ENCODE measurements at places on chromosomes 2 and 18. TPM values are rescaled to one million over a fixed set of nuclear protein-coding genes. Genes with fewer than 3 reads are reported as not detected.
A peak's percentile ranks its signal among the peaks of the same experiment; 100 is the strongest.

GRCh38 chr2:63590626-63591408 lies 2.1 kb downstream of the MDH1 start:
- DNase-seq: peak; percentile 46

- peak; percentile 16 for DNase-seq
Measured at GRCh38 chr2:23199115-23199918, 185.7 kb upstream of the KLHL29 start.

DNA sequence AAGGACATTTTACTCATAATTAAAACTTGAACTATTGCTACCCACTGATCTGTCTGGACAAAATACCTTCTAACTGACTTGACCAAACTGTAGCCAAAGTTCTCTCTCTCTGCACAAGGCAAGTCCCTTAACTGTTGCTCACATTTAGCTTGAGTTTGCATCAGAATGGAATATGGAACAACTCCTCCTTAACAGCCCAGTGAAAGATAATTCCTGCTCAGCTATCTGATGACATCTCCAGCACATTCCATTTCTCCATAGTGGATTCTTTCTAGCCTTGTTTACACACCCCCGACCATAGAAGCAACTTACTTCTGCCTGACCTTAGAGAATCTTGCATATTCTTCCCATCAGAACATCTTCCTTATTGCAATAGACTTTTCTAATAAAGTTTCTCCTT lies 317.2 kb upstream of the CDH2 start:
- no peak for DNase-seq

GRCh38 chr2:55439101-55439397 lies 19.4 kb upstream of the CCDC88A start:
- no peak for DNase-seq

- DNase-seq: peak; percentile 58
Measured at GRCh38 chr2:42141687-42142546, 27.2 kb upstream of the EML4 start.

GRCh38 chr18:78994000-78994399 lies 14.4 kb downstream of the SALL3 start:
- DNase-seq: no peak

DNA sequence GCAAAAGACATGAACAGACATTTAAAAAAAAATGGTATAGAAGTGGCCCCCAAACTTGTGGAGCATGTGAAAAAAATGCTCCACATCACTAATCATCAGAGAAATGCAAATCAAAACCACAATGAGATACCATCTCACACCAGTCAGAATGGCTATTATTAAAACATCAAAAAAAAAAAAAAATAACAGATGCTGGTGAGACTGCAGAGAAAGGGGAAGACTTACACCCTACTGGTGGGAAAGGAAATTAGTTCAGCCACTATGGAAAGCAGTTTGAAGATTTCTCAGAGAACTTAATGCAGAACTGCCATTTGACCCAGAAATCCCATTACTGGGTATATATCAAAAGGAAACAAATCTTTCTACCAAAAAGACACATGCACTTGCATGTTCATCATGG lies 164.8 kb downstream of the RIT2 start:
- no peak for DNase-seq

GRCh38 chr2:241224018-241224850 lies 35.8 kb downstream of the ANO7 start:
- no peak for DNase-seq

GRCh38 chr18:8658858-8659485 lies 46.4 kb upstream of the MTCL1 start:
- no peak for DNase-seq

- DNase-seq: no peak
Measured at GRCh38 chr2:108268001-108268400, 20.7 kb upstream of the SULT1C2 start.

GRCh38 chr2:56177420-56178220 lies 6.2 kb upstream of the CCDC85A start:
- no peak for DNase-seq

- peak; percentile 23 for DNase-seq
Measured at GRCh38 chr2:239308661-239309397, 92.0 kb downstream of the HDAC4 start.

DNA sequence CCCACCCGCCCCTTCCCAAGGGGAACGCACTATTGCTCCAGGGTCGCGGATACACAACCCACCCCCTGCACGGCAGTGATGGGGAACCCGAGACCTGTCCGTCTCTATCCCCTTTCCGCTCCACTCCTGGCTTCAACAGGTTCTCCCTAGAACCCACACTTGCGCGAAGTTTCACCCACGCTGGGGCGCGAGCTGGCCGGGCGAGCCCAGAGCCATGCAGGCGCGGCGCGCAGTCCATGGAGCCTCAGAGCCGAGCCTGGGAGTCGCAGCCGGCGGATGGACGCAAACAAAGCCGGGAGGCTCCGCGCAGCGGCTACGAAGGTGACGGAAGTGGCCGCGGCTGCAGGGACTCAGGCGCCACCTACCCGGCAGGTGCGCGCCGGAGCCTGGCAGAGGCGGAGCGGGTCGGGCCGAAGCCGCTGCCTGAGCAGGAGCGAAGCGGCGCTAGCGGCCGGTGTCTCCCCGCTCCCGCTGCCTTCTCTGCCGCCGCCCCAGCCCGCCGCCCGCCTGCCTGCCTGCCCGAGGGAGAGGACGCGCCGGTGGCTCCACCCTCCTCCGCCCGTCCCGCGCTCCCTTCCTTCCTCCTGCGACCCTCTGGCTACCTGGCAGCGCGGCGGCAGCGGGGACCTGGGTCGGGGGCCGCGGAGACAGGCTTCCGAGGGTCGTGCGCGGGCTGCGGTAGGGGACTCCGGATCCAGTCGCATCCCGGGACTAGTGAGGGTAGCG lies 14.0 kb downstream of the ALPG start:
- peak; percentile 68 for DNase-seq

- DNase-seq: no peak
Measured at GRCh38 chr18:61420218-61420885, 87.1 kb downstream of the CDH20 start.

DNA sequence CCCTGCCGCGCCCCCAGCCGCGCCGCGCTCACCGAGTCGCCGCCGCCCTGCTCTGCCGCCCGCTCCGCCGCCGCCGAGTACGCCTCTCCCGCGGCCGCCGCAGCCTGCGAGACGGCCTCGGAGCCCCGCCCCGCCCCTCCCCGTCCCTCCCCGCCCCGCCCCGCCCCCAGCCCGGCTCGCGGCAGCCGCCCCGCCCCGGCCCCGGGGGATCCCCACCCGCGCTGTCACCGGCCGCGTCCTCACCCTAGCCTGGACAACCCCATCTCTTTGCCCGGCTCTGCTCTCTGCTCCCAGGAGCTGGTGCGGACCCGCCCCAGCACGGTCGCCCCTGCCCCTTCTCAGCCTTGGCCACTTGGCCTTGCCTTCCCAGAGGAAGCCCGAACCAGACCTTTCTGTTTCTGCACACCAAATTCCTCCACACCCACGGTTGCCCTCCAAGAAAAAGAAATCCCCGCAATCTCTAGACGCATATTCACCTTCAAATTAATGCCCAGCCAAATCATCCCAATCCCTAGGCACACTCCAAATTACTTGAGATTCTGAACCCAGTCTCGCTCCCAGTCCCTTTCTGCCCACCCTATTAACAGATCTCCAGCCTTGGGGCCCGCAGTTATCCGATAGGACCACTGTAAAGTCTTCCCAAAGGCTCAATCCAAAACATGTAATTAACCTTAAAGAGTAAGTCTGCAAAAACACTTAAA lies at the start of gene CYRIA:
Gene CYRIA, minus strand, starts transcription at position 87 of the 701 bp plus-strand sequence. CDS start 77,715 bp downstream, outside the sequence.
- DNase-seq: peak; percentile 54

GRCh38 chr2:69798909-69799526 lies 30.4 kb upstream of the GMCL1 start:
- DNase-seq: no peak

DNA sequence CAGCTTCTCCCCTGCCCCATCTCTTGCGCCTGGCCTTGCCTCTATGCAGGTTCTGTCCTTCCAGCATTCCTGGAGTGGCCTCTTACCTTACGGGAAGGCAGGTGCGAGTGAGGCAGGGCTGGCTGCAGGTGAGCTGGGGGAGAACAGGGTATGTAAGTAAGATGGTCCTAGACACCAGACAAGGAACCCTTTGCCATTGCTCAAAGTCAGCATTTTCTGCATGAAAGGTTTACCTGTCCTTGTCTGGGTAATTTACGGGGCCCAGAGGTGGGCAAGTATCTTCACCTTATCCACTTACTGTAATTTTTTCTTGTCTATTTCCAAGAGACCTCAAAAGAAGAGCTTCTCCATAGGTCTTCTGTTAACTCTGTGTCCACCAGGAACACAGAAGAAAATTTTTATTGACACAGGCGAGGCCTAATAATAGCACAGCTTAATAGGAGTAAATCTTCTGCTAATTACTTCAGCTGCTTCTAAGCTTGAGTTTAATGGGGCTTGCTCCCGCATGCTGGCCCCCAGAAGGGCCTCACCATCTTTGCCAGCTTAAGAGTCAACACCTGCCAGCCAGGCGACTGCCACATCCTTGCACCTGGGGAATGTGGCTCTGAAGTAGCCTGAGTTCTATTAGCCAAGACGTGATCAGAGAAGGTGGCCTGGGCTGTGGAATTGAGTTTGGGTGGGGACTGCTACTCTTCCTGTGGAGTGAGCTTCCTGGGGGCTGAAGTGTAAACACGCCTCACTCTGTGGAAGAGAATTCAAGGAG lies 27.1 kb downstream of the PCARE start:
- no peak for DNase-seq

GRCh38 chr2:236164201-236164924 lies 3.8 kb downstream of the GBX2 start:
- no peak for DNase-seq

DNA sequence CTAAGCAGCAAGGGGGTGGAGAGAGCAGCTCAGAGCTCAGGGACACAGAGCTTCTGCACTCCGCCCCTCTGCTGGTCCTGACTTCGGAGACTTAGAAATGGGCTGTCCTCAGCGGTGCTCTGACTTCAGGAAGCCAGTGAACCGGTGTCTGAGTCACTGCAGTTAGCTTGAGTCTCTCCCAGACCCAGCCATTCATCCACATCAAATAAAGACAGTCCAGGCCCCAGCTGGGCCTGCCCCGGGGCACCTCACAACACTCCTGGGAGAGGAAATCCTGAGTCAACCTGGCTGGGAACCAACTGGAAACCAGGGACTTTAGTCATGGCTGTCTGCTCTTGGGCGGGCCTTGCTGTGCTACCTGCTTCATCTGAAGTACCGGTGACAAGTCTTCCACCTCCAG lies 5.4 kb upstream of the ITGB6 start:
- peak; percentile 68 for DNase-seq

DNA sequence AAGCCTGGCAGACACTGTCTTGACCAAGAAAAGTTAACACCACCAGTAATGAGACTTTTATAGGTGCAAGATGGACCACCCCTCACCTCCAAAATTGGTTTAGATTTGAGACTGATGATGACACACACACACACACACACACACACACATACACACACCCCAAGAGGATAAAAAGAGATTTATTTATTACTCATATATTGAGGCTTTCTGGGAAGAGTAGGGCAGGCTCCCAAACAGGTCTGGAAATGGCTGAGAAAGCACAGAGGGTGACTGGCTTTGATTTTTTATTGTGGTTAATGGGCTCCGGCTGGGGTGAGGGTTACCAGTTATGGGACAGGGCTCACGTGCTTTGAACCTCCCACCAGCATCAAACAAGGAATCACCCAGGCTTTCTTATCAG lies 54.2 kb upstream of the ADAM23 start:
- no peak for DNase-seq

DNA sequence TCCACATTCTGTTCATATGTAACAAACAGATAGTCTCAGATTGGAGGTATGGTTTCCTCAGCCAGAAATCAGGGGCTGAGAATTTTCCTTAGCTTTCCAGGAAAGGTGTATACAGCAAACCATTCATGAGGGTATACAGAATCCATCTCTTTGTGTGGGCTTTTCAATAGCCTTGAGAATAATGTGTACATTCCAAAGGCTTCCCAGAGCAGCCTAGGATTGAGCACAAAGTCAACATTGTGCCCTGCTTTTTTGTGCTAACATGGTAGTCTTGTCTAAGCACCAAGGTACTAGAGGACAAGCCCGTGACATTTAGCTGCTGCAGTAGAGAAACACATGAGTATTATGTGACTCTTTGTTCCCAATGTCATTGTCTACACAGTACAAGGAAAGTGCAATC lies 322.1 kb upstream of the TANK start:
- DNase-seq: no peak

- no peak for DNase-seq
Measured at GRCh38 chr18:60794802-60795201, 422.2 kb upstream of the MC4R start.

- no peak for DNase-seq
Measured at GRCh38 chr2:184294831-184295230, 303.5 kb upstream of the ZNF804A start.

GRCh38 chr2:102043560-102043959 lies 51.8 kb downstream of the IL1R2 start:
- DNase-seq: no peak

GRCh38 chr2:23559561-23560239 lies 174.7 kb downstream of the KLHL29 start:
- DNase-seq: no peak

DNA sequence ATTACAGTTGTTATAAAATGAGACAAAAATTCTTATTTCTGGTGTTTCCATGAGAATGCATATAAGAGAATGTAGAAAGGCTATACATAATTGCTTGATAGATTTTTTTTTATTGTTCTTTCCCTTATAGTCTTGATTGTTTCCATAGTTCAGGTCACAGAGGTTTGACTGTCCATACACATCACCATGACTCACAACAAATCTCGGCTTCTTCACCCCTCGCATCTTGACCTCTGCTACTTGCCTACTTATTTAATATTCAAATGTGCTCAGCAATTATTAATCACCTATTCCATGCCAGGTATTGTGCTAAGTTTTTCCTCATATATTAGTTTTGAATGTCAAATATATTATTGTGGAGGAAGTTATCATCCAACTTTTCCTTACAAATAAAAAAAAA lies 789.6 kb downstream of the RNF144A start:
- DNase-seq: no peak

DNA sequence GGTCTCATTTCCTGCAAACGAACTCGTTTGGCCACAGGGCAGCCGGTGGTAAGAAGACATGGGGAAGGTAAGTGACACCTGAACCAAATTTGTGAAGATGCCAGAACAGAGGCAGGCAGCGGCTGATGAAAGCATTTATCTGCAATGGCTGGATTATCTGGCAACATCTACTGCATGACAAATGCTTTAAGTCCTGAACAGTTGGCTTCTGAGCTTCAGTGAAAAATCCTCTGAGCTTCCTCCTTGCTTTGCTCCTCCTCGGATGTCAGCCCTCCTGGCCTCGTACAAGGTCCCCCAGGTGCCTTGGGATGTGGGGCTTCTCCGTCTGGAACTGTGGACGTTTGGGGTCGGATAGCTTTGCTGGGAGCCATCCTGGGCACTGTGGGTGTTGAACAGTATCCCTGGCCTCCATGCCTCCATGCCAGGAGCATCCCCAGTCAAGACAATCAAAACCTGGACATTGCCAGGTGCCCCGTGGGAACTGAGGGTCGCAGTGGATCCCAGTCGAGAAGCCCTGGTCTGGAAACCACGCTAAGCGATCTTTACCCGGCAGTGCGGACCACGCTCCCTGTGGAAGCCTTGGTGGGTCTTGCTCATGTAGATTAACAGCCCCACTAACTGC lies 49.3 kb downstream of the KCNG2 start:
- no peak for DNase-seq

LHCGR gene
- not detected for total RNA-seq

NOL4 gene
- total RNA-seq: 1.3 TPM

TSPYL6 gene
- not detected for total RNA-seq

TRIM43 gene
- not detected for total RNA-seq

TCF23 gene
- total RNA-seq: not detected

RGPD3 gene
- 0.24 TPM for total RNA-seq

PLCL1 gene
- 3.0 TPM for total RNA-seq

PRSS56 gene
- total RNA-seq: not detected

NCK2 gene
- 51.8 TPM for total RNA-seq

HOXD3 gene
- 9.5 TPM for total RNA-seq

POTEI gene
- 0.06 TPM for total RNA-seq

SLC9A4 gene
- total RNA-seq: 0.09 TPM

All from left colon (tissue), 2 donors.